ENCODE measurements at places on chromosomes 2 and 18. TPM values are rescaled to one million over a fixed set of nuclear protein-coding genes. Genes with fewer than 3 reads are reported as not detected.

DNA sequence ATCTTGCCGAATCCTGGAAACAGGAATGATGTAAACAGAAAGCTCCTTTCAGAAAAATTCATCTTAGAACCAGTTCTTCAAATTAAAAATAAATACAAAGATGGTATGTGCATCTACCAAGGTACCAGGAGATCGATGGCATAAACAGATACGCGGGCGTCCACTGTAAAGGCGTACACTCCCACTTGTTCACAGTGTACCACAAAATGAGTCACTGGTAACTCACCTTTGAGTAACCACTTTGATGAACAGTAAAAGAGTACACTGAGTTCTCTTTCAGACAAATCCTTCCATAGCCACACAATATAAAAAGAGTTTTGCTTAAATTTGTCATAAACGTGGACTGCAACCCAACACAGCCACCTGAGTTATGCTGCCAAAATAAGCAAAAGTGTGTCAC is 128.3 kb downstream of the DNER start:
- no peak overlapping the region for H3K27ac ChIP-seq
- H3K4me3 ChIP-seq, result no peak overlapping the region
- H3K36me3 ChIP-seq, result no peaks in the 10 kb centered on the region
- no peak for DNase-seq
- H3K4me1 ChIP-seq, result no peaks in the 10 kb centered on the region
- H3K27me3 ChIP-seq, result no peaks in the 10 kb centered on the region

DNA sequence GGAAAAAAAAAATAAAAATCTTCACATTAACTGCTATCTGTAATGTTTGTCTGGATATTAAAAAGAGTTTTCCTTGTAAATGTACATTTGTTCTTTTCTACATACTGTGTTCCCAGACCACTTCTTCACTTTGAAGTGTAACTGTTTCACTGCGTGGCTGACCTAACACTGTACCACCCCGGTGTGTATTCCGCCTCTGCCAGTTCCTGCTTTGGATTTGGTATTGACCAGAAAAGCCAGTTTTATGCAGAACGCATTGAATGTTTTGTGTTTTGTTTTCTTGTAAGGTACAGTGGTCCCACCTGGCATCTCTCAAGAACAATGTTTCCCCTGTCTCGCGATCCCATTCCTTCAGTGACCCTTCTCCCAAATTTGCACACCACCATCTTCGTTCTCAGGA is 128.2 kb upstream of the IL1R2 start:
- no peak overlapping the region for H3K4me3 ChIP-seq
- no peak overlapping the region for H3K27ac ChIP-seq
- H3K27me3 ChIP-seq, result no peaks in the 10 kb centered on the region
- DNase-seq, result no peak

- H3K36me3 ChIP-seq, result no peaks in the 10 kb centered on the region
- no peak overlapping the region for H3K4me3 ChIP-seq
- no peaks in the 10 kb centered on the region for H3K27me3 ChIP-seq
- H3K4me1 ChIP-seq, result no peaks in the 10 kb centered on the region
- no peak for DNase-seq
Measured at GRCh38 chr18:6940451-6940850, 177.1 kb downstream of the LAMA1 start.

- H3K4me1 ChIP-seq, result peaks cover 31% of the 10 kb centered on the region
- no peaks in the 10 kb centered on the region for H3K36me3 ChIP-seq
- DNase-seq, result no peak
- H3K27ac ChIP-seq, result peak overlapping the region; percentile 97
- H3K27me3 ChIP-seq, result no peaks in the 10 kb centered on the region
Measured at GRCh38 chr2:239401881-239402233, 1.0 kb upstream of the HDAC4 start.

DNA sequence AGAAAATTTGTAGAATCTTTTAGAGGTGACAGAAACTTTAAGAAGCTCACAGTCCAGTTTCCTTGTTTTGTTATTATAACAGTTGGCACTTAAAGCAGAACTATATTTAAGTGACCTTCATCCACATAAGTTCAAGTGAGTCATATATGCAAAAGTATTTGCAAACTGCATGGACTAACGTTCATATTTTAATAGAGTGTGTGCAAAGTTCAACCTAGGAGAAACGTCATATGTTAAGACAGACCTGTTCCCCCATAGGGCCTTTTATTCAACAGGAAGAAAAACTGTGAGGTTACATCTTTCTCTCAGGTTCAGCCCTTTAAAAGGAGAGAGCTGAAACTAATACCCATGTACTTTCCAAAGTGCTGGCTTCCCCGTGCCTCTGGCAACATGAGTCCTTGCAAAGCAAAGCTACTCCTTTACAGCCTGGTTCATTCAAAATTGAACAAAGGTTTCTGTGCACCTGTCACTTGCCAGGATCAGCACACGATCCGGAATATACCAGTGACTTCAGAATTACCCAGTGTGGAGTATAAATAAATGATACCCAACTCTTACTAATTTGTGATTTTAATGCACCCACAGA is 280.0 kb upstream of the RAB12 start:
- no peaks in the 10 kb centered on the region for H3K4me1 ChIP-seq
- no peak overlapping the region for H3K27ac ChIP-seq
- H3K4me3 ChIP-seq, result no peak overlapping the region
- DNase-seq, result no peak
- H3K27me3 ChIP-seq, result no peaks in the 10 kb centered on the region

- no peak for DNase-seq
- no peaks in the 10 kb centered on the region for H3K4me1 ChIP-seq
Measured at GRCh38 chr2:75480971-75481836, 79.5 kb downstream of the EVA1A start.

DNA sequence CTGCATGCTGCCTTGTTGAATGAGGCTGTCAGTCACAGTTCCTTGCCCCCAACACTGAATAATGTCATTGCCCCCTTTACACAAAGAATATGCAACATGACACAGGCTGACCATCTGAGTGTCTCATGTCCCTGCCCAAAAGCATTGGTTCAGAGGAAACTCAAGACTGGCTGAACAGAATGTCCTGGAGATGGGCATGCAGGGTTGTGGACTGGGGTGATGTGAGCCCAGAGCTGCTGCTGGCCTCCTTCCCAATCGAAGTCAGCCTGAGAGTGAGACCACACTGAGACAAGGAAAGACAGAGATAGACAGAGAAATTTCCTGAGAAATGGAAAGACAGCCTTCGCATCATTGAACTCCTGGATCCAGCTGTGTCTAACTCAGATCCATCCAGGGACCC is 110.1 kb downstream of the PID1 start:
- no peak for DNase-seq
- H3K36me3 ChIP-seq, result no peaks in the 10 kb centered on the region
- H3K27ac ChIP-seq, result no peak overlapping the region
- H3K4me3 ChIP-seq, result no peak overlapping the region

DNA sequence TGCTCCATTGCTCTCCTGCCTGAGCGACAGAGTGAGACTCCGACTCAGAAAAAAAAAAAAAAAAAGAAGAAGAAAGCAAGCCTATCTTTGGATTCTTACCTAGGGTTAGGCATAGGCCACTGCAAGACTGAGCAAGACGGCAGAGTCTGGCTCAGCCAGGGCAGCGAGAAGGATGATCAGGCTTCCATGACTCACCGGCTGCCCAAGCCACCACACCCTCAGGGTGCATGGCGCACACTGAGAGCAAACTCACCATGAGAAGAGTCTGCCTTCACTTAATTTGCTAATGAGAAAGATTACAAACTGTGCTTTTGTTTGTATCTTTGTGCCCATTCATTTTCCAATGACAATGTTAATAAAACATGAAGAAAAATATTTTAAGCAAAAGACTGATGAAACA is 8.2 kb downstream of the FAM110C start:
- DNase-seq, result no peak
- peaks cover 11% of the 10 kb centered on the region for H3K4me1 ChIP-seq
- peaks cover 10% of the 10 kb centered on the region for H3K27me3 ChIP-seq
- H3K4me3 ChIP-seq, result no peak overlapping the region
- H3K27ac ChIP-seq, result no peak overlapping the region

DNA sequence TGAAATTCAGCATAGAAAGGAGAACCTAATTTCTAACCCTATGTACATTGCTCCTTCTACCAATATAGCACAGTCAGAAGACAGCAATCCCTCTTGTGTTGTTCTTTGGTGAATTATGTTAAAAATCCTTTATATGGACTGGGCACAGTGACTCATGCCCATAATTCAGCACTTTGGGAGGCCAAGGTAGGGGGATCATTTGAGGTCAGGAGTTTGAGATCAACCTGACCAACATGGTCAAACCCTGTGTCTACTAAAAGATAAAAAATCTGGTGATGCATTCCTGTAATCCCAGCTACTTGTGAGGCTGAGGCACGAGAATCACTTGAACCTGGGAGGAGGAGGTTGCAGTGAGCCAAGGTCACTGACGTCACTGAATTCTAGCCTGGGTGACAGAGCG is 195.6 kb downstream of the TMX3 start:
- no peak overlapping the region for H3K4me3 ChIP-seq
- no peaks in the 10 kb centered on the region for H3K27me3 ChIP-seq
- H3K4me1 ChIP-seq, result no peaks in the 10 kb centered on the region
- no peak overlapping the region for H3K27ac ChIP-seq
- DNase-seq, result no peak

GRCh38 chr2:41720331-41721251 is 327.2 kb upstream of the PKDCC start:
- DNase-seq, result no peak
- no peak overlapping the region for H3K4me3 ChIP-seq
- H3K4me1 ChIP-seq, result no peaks in the 10 kb centered on the region

- no peaks in the 10 kb centered on the region for H3K4me1 ChIP-seq
- no peak overlapping the region for H3K27ac ChIP-seq
- no peaks in the 10 kb centered on the region for H3K36me3 ChIP-seq
- H3K27me3 ChIP-seq, result no peaks in the 10 kb centered on the region
- DNase-seq, result no peak
- H3K4me3 ChIP-seq, result no peak overlapping the region
Measured at GRCh38 chr2:189552991-189553404, 27.6 kb downstream of the SLC40A1 start.

The ACOXL gene
- not detected for total RNA-seq

The ACVR1C gene
- total RNA-seq, result 0.61 TPM

The BCL11A gene
- total RNA-seq, result 0.15 TPM

The IL1R2 gene
- 0.85 TPM for total RNA-seq

The SULT1C2 gene
- not detected for total RNA-seq

The WDR7 gene
- 20.6 TPM for total RNA-seq

The NT5C1B gene
- not detected for total RNA-seq
